Activated T-helper 2 cell treated with anti-CD3 and anti-CD28 coated beads, Interferon-gamma antibody, Interleukin-2, Interleukin-4, amounts not matched to agents 10 μg/mL and 5 μg/mL and 100 μg/mL, durations not matched to agents 14 hours and 24 hours and 36 hours (primary cell): ENCODE measurements at places on chromosomes 2 and 18. TPM values are rescaled to one million over a fixed set of nuclear protein-coding genes. Genes with fewer than 3 reads are reported as not detected.

Gene MARCO
- total RNA-seq: not detected in 2 replicates

Gene EML6
- total RNA-seq: 0.23 and 0.25 TPM in 2 replicates

Gene CMPK2
- total RNA-seq: 2.8 and 2.9 TPM in 2 replicates

Gene DIPK1C
- total RNA-seq: not detected in 2 replicates

Gene RUFY4
- total RNA-seq: 0.39 TPM in 1 of 2 replicates, not detected in the other
